ENCODE measurements at places on chromosomes 4 and X.

DNA sequence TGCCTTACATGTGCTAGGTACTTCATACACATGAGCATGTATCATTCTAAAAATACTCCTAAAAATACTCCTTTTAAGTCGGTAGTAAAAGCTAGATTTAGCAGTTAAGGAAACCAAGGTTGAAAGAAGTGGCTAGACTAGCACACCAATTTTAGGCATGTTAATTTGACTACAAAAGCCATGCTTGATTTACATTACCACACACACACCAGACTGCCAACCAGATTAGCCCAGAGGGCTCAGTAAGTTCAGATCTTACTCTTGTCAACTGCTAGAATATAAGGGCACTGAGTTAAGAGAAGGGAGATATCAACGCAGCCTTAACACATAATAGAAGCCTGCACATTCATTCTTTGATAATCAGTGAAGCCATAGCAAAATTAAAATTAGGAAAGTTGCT is 117.9 kb downstream of the MID1IP1 start:
- no peak for DNase-seq

DNA sequence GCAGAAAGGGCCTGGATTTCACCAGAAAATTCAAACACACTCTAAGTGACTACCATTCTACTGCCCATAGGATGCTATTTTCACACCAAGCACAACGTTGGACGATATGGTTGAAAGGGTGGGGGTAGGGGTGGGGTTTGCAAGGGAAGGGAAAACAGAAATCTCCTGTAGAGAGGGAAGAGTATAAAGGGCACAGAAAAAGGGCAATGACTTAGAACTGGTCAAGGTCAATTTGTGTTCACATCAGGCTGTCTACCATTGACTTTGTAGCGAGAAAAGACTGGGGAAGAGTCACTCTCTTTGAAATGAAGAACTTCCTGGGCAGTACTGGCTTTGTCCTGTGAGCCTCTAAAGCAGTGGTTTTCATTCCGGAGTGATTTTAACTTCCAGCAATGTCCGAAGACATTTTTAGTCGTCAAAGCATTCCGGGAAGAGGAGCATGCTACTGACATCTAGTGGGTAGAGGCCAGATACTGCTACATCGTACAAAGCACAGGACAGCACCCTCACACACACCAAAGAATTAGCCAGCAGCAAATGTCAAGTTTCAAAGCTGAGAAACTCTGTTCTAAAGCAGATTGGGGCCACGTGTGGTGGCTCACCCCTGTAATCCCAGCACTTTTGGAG is 48.4 kb upstream of the SLC7A3 start:
- no peak for DNase-seq

DNA sequence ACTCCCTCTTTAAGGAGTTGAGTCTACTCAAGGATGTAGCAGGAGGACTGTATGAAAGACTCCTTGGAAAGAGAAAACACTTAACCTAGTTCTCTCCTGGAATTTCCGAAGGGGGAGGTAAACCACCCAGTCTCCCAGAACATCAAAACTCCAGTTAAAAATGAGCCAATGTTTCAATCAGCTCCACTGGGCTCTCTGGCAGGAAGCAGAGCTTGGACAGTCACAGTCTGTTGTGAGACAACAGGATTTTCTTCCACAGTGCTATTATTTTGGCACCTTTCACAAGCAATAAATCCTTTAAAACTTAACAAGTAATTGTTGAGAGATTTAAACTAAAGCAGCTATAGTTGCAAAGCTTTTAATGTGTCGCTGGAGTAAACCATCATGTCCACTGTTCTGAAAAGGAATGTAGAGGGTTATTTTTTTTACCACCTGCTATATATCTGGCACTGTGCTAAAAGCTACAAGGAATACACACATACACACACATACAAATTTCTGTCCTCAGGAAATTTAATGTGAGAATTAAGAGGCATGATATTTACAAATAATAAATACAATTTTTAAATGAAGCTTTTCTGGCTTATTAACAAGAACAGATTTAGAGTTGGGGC is 229.2 kb upstream of the INTU start:
- DNase-seq: no peak

DNA sequence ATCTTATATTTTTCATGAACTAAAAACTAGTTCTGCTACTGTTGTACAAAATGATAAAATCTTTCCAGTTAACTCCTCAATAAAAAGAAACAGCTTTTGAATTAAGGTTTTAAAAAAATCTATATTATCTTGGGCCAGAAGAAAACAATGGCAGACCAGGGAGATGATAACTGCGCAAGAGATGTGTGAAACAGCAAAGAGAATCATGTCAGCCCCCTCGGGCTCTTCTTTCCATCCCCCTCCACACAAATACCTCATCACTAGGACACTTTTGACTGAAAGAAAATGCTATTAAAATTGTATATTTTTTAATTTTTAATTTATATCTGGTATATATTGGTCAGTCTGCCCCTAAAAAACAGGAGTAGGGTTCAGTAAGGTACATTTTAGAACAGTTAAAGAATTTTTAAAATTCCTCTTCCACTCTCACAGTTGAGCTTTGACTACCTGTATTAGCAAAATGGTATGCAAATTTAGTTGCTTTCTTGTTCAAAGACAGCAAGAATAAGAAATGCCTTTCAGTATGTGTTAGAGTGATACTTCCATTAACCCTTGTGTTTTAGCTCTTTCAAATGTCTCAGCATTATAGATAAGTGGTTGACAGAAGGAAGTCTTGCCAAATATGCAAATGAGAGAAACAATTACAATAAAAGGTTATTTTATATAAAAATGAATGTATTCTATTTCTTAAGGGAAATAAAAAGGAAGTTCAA is 36.4 kb upstream of the LCORL start:
- no peak for DNase-seq

GRCh38 chr4:53147711-53148110 is 218.2 kb downstream of the SCFD2 start:
- no peak for DNase-seq
